ENCODE measurements at places on chromosomes 7 and 10.

DNA sequence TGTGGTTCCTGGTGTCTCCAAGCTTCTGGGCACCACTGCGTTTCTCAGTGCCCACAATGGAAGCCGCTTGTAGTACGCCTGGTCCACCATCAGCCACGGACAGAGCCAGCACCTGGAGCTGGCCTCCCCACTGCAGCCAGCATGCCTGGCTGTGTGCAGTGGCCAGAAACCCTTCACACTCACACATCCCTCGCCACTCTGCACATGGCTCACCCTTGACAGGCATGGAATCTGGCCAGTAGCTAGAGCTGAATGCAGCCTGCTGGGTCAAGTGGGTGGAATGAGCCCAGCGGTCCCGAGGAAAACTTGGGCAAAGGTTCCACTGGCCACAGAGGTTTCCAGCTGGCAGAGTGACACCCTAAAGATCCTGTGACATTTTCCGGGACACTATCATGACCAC, 146.0 kb upstream of the ADO start:
- no peak for DNase-seq

DNA sequence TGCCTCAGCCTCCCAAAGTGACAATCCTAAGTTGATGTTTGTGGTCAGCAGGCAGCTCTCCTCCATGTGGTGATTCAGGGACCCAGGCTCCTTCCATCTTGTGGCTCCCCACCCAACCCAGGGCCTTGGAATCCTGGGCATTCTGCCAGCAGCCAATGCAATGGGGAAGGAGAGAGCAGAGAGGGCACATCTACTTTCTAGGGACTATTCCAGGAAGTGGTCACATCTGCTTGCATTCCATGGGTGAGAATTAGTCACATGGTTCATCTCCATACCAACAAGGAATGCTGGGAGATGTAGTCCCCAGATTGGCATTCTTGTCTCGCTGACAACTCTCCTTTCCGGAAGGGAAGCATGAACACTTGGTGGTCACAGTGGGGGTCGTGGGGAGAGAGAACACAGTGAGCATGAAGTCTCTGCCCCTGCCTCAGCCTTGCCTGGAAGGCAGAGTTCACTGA, 9.9 kb upstream of the SRRM3 start:
- peak; percentile 16 for DNase-seq

DNA sequence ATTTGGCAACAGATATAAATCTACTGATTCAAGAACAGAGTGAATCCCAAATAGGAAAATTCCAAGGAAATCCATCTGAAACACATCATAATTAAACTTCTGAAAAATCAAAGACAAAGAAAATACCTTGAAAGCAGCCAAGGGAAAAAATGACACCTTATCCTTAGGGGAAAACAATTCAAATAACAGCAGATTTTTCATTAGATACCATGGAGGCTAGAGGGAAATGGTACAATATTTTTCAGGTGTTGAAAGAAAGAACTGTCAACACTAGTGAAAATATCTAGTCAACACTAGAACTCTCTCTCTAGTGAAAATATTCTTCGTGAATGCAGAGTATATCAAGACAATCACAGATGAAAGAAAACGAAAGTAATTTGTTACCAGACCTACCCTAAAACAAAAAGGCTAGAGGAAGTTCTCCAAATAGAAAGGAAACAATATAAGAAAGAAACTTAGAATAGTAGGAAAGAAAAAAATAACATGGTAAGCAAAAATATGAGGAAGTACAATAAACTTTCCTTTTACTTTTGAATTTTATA, 5.7 kb upstream of the FAM241B start:
- no peak for DNase-seq

- no peak for DNase-seq
These were observed 568.1 kb upstream of the LRRN3 start for GRCh38 chr7:110522761-110523200.

DNA sequence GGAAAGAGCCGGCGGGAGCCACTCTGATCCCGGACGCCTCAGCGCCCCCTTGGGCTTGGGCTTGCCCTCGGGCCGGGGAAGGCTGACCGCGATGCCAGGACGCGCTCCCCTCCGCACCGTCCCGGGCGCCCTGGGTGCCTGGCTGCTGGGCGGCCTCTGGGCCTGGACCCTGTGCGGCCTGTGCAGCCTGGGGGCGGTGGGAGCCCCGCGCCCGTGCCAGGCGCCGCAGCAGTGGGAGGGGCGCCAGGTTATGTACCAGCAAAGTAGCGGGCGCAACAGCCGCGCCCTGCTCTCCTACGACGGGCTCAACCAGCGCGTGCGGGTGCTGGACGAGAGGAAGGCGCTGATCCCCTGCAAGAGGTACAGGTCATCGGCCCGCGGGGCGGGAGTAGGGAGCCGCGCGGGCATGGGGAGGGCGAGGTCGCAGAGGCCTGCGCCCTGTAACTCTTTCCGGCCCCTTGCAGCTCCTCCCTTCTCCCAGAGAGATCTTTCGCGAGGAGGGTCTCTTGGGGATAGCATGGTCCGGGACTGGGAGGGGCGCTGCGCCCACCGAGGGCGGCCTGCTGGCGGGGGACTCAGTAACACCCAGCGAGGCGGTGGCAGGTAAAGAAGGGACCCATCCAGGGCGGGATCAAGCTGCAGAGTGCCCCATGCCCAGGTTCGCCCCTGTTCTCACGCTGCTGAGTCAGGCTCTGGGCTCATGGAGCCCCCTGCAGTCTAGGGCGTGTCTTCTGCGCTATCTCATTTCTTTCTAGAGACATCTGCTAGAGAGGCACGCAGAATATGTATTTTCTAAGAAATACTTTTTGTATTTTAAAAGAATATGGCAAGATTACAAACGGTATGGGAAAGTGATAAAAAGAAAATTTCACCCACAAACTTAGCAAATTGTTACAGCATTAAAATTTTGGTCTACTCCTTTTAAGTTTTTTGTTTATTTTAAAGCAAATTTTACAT, 687 bp downstream of the EPDR1 start:
- DNase-seq, result peak; percentile 12

DNA sequence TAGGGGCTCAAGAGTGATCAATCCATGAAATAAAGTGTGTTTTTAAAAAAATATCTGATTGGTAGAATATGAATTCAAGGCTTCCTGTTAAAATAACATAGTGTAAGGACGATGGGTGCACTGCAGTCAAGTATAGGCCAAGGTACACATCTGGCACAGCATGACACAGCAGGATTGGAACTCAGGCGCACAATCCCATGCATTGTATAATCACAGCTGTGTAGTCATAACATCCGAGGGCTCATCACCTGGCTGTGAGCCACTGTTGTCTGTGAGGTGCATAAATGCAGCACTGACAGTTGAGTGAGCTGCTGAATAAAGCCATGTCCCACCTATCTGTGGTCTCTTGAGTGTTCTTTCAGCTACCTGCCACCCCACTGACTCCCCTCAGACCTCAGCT, 142.3 kb upstream of the HPS1 start:
- DNase-seq, result peak; percentile 71

DNA sequence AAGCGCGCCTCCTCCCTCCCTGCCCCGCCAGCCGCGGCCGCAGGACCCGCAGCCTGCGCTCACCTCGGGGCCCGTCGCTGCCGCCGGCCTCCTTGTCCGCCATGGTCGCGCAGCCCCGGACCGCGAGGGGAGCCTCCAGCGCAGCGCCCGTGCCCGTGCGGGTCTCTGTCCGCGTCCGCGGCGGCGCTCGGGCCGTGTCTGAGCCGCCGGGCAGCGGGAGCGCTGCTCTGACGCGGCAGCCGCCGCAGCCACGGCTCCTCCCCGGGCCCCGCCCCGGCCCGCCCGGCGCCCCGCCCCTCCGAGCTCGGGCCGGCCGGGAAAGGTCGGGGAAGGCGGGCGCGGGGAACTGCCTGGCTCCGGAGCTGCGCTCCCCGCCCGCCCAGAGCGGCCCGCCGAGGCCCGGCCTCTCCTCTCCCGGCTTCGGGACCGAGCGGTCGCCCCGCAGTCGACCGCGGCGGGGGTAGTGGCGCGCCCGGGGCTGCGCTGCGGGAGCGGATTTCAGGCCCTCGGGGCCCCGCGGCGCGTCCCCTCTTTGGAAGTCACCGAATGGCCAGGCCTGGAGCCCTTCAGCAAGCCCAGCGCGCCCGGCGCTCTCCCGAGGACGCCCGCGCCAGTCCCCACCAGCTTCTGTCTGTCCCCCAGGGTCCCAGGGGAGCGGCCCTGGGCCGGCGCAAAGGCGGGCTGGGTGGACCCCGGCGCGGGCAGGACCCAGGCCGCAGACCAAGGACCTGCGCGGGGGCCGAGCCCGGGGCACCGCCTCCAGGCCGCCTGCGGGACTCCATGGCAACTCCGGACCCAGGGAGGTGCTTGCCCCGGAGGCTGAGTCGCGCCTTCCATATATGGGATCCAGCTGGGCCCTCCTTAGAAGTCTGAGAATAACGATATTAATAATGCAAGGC, at the start of gene HSPA12A:
TSS of gene HSPA12A (minus strand) at position 200 of the 899 bp plus-strand sequence. CDS start at position 103, 97 bp downstream.
- peak; percentile 78 for DNase-seq

DNA sequence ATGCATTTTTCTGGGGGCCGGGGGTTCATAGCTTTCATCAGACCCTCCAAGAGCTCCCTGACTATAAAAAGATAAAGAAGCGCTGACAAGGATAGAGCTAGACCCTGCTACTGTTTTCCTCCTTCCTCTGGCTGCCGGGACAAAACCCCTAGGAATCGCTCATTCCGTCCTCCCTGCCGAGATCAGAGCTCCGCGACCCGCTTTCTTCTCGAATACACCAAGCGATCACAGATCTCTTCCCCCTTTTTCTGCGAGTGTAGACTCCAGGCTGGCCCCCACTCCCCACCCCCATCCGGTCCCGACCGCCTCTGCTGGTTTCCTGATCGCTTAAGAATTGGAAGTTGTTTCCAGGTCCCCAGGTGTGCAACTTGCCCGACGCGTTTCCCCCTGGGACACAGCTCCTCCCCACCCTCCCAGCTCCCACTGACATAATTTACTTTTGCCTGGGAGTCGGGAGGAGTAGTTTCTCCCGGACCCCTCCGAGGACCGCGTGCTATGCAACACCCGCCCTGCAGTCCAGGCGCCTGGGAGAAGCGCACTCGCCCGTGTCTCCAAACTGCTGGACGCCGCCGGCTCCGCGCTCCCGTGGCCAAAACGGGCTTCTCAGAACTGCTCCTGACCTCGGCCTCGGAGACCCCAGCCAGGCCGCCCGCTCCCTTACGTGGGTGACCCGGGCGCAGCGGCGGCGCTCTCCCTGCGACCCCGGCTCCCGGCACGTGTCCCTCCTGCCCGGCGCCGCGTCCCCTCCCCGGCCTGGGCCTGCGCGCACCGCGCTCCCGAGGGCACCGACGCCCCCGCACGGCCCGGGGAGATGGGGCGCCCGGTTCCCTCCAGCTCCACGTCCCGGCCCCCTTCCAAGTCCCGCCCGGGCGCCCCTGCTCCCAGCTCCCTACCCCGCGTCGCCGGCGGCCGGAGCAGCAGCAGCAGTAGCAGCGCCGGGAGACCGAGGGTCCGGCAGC, 552 bp downstream of the IL15RA start:
- DNase-seq, result peak; percentile 57

DNA sequence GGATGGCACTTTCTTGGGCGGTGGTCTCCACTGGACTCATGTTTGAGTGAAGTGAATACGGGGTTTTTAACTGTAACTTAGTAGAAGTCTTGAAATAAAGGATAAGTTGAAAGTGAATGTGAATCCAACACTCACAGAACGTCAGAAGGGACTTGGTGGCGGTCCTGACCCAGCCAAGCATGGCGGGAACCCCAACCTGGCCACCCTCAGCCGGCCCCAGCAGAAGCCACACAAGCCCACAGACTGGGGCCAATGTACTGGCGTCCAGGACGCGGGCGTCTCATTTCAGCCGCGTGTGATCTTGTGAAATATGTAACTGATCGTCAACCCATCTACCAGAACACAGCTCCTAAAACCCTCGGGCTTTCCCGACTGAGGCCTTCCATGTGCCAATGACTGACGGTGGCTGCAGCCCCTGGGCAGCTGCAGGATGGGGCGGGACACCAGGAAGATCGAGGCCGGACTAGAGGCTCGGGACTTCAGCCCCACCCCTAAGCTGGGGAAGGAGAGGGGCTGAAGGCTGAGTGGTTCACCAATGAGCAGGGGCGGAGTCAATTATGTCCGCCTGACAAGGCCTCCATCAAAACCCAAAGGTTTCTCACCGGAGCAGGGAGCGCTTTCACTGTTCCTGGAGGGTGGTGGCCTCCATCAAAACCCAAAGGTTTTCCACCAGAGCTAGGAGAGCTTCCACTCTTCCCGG, 161.5 kb downstream of the MAD1L1 start:
- no peak for DNase-seq

GRCh38 chr10:97873569-97873968, 23.9 kb downstream of the GOLGA7B start:
- DNase-seq, result no peak

GRCh38 chr7:27165089-27165995, at the start of gene HOXA9:
TSS of gene HOXA9 (minus strand) at chr7:27165537. CDS start at chr7:27165457, 80 bp downstream.
- DNase-seq, result peak; percentile 97

DNA sequence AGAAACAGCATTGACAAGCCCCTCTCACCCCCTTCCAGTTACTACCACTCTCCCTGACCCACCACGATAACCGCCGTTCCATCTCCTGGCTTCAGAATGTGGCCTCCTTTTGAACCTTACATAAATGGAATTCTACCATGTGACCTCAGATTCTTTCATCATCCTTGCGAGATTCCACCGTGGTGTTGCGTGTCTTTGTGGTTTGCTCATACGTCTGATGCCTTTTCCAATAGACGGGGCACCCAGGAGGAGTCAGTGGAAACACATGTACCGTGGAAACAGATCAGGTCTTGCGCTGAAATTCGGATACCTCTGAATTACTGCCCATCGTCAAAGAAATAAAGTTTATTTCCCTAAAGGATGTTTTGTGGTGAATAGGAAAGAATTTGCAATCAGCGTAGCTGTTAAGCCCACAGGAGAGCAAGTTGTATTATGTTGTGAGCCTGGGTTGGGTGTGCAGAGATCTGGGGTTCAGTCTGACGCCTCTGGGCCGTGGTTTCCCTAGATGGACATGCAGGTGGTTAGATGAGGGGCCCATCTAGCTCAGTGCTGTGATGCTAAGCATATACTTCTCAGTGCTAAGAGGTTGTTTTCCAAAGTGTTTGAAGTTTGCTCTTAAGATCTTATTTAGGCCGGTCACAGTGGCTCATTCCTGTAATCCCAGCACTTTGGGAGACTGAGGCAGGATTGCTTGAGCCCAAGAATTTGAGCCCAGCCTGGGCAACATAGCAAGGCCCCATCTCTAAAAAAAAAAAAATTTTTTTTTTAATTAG, 29.1 kb downstream of the GTF2IRD1 start:
- DNase-seq, result peak; percentile 95

DNA sequence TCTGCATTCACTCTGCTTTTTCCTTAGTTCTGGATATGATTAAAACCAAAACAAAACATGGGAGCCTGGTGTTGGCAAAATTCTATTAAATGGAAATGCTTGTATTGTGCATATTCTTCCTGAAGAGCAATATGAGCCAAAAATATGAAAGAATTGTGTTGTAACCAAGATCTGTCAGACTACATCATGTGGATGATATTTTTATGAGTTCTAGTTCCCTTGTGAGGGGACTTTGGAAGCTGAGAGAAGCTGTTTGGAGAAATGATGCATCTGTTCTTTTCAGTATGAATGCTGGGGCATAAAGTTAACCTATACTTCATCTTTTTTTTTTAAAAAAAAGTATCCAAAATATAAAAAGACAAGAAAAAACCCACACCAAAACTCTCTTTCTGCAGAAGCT, 782.7 kb downstream of the ANKRD7 start:
- DNase-seq, result no peak

GRCh38 chr10:70779511-70780369, 5.4 kb downstream of the TBATA start:
- DNase-seq, result no peak

Measured in AG10803 (cell line).